Esophagus mucosa (tissue), 1 donor: ENCODE measurements at places on chromosomes 2 and 18.

- no peak for ATAC-seq
These were observed 5.6 kb downstream of the ADCYAP1 start for GRCh38 chr18:910247-910646.

DNA sequence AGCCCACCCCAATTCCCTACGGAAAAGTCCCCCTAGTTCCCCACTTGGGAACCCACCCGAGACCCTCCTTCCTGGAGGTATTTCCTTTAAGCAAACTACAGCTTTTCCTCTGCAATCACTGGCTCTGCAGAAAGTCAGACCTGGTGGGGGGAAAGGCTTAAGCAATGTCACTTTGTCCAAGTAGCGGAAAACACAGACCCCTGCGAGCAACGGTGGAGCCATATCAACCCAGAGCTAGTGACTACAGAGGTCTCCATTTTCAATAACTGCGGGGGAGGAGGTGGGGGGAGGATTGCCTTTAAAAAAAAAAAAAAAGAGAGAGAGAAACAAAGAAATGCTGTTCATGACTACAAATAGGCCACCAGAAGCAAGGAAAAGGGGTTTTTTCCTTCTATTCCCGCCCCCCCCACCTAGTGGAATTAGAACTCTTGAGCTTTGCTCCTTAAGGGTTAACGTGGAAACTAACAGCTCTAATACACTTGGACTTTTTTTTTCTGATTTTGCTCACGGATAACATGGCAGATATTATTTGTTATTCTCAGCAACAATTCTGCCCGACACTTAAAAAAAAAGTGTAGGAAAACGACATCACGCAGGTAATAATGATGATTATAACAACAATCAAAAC, 1.1 kb upstream of the FRZB start:
- no peak for ATAC-seq

DNA sequence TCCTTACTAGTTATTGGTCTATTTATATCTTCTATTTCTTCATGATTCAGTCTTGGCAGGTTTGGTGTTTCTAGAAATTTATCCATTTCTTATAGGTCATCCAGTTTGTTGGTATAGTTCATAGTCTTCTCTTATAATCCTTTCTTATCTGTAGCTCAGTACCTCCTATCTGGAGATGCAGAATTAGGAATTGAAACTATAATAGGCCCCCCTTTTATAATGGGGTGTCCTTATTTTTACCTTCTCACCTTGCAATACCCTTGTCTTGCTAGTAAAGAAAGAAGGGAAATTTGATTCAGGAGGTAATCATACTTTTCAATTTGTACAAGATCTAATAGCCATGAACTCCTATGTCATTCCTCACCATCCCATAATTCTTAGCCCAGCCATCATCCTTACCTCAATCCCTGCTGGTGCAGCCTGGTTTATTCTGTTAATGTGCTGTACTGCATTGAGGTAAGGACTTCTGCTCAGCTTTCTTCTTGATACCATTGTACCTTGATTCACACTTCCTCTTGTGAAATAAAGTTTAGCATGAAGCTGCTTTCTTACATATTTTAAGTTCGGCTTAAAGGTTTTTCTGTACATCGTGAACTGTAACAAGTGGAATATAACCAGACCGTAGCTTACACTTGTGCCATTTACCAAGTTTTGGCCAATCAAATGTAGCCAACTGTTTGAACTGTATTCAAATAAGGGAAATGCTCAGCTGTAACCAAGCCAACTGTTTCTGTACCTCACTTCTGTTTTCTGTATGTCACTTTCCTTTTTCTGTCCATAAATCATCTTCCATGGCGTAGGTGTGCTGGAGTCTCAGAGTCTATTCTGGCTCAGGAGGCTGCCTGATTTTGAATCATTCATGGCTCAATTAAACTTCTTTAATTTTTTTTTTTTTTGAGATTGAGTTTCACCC, 40.1 kb upstream of the PTH2R start:
- ATAC-seq = no peak

DNA sequence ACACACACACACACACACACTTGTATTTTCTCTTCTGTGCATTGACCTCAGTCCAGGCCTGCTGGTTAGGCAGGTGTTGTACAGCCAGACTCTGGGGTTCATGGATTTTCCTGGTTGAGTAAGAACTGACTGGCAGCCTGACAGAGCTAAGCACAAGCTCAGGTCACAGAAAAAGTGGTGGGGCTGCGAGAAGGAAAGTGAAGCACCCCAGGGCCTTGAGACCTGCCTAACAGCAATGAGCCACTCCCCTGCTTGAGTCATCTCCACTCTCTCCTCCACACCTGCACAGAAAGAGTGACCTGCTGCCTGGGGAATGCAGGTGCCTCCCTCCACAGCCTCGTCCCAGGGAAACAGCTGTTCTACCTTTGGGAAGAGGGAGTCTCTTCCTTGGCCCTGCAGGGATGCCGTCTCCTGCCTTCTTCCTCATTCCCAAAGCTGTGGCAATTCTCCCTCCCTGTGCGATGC, 91.4 kb upstream of the LGALSL start:
- peak; percentile 90 for ATAC-seq

GRCh38 chr18:8673256-8674209, 31.8 kb upstream of the MTCL1 start:
- ATAC-seq = no peak

- no peak for ATAC-seq
These were observed 39.3 kb downstream of the SNTG2 start for GRCh38 chr2:989781-990467.

GRCh38 chr2:37831081-37831780, 93.9 kb upstream of the RMDN2 start:
- ATAC-seq = no peak

DNA sequence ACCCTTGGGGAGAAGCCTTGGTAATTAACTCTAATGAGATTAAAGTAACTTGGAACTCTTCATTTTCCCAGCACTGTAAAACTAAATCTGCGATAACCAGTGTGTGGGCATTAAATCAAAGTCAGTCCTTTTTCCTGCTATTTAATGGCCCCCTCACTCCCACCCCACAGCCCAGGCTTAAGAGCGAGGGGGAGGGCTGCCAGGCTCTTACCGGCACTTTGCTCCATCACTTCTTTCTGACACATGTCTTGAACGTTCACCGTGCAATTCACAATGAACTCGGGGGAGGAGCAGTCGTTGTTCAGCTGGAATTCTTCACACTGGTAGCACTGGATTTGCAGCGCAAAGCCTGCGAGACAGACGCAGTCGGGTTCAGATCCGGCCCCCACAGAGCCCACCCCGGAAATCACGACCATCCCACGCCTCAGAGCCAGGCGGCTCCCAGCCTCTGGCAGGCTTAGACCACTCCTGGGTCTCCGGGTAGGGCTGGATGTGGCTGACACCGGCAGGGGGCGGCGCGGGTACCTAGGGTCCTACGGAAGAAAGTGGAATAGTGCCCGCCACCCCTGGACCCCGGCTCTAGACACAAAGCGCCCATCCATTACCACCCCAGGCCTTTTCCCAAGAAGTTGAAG, 1.7 kb downstream of the LYPD1 start:
- peak; percentile 22 for ATAC-seq

GRCh38 chr18:53745224-53745967, 479.1 kb downstream of the MBD2 start:
- ATAC-seq = no peak

DNA sequence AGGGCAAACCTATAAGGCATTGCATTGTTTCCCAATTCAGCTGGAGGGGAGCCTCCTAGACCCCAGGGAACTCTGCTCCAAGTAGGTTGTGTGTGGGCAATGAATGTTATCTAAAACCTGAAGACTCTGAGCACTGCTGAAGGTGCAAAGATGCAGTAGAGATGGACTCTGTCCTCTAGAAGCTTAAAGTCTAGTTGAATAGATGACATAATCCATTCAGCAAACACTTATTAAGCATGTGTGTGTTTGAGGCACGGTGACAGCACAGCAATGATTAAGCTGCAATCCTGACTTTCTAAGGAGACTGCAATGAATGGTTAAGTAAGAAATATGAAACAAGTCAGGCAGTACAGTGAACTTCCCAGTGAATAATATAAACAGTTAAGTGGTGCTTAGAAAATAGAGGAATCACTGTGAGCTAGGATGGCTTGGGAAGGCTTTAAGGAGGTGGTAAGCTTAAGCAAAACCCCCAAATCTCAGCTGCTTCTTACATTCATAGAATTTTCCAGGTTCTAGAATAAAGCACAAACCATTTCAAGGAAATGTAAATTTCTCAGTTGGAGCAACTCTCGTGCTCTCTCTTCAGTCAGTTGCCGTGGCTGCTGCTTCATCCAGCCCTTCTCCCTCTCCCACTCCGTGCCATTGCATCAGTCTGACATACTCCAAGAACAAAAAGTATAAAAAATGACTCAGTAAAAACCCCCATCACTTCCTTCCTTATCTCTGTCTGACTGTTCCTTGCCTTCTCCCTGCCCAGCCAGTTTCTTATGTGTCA, 19.1 kb downstream of the MXD1 start:
- peak; percentile 70 for ATAC-seq

DNA sequence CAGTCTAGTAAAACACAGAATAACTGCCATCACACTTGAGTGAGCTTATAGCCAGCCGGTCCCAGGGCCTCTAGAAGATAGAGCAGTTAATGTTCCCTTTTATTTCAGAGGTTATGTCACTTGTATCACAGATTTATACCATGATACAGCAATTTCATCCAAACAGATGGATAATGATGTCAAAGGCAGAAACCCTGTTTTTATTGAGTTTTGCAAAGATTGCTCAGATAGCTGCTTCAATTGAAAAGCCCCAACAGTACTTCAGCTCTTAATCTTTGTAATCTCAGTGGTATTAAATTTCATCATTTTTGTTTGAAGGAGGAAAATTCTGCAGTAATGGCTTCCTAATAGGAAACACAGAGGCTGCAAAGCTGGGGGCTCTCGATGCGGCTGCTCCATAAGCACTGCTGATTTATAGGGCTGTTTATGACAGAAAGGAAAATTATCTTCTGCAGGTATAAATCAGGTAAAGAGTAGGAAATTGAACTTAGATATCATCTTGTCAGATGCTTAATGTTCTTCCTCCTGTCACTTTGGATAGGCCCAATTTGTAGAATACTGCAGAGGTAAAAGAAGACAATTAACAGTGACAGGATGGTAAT, 112.3 kb downstream of the LNPK start:
- no peak for ATAC-seq

DNA sequence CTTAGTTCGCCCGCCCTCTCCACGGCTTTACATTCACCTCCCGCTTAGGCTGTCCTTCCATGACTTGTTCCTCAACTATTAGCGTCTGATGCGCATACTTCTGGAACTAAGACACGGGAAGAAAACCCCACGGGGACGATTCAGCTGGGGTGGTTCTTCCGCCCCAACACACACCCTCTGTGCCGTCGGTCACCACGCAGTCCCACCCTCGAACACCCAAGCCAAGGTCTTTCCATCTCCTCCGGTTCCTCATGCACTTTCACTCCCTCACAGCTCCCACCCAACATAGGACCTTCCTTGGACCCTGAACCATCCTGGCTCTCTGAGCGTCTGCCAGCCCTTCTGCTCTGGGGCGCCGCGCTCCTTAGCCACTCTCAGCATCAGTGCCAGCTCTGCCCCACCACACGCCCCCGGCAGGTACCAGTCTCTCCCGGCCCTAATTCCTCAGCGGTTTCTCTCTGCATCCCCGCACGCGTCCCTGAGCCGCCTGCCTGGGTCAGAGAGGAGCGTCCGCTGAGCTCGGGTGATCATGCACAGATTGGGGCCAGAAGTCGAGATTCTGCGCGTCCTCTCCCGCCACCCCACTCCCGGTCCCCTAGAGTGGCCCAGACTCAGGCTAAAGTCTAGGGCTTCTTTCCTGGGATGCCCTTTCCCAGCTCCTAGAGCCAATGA, 522 bp upstream of the SRD5A2 start:
- ATAC-seq = peak; percentile 18

DNA sequence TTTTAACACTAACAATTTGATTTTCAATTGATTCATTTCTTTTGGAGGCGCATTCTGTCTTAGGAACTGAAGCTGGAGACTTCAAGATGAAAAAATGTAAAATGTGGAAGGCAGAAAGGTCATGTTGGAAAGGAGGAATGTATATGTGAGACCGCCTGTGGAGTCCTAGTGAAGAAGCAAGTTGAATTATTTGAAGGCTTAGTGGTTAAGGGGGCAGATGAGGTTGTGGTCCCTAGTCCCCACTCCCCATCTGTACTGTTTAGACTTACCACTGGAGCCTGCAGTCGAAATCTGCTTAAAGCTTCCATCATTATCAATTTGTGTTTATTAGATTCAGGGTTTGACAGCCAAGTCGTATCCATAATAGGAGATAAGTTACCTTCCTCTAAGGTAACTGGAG, 15.4 kb upstream of the MIB1 start:
- ATAC-seq = no peak

DNA sequence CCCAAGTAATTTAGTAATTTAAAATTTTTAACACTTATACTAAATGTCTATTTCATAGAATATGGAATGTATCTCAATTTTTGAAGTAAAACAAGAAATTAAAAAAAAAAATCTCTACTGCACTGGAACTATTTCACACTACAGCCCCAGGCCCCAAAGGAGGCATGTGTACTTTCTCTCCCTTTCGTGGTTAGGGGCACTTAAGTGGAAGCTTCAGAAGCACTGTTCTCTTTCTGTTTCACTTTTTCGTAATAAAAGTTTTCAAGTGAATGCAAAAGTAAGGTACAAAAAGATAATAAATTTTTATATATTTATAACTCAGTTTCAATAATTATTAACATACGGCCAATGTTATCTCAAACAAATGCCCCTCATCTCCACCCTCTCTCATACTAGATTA, 123.8 kb upstream of the STON1 start:
- no peak for ATAC-seq

DNA sequence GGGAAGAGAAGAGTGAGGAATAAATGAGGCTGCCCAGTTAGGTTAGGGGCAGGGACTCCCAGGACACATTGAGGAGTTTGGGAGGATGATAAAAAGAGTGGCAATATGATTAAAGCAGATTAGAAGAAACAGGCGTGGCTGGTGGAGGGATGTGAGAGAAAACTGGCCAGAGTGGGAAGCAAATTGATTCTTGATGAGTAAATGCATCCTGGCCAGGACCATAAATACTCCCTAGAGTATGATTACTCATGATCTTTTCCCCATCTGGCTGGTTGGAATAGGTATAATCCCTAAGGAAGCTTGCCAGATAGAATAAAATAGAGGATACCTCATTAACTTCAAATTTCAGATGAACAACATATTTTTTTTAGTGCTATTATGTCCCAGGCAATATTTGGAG, 21.5 kb upstream of the DAW1 start:
- ATAC-seq = no peak

GRCh38 chr2:172179045-172179701, 76.5 kb upstream of the DLX2 start:
- ATAC-seq = peak; percentile 81

DNA sequence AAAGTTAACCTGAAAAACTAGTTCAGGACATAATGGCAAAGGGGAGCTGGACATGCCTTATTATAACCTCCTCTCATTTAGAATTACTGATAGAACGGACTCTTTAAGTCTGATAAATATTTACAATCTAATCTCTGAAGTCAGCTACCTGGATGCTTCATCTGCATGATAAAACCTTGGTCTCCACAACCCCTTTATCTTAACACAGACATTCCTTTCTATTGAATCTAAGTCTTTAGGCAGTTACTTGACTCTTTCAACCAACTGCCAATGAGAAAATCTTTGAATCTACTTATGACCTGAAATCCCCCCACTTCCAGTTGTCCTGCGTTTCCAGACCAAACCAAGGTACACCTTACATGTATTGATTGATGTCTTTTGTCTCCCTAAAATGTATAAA, 191.2 kb upstream of the LRRTM4 start:
- no peak for ATAC-seq

GRCh38 chr2:128026448-128027277, 1.2 kb downstream of the SAP130 start:
- no peak for ATAC-seq
